T-helper 17 cell (primary cell): ENCODE measurements at places on chromosomes 12 and 14. TPM values are rescaled to one million over a fixed set of nuclear protein-coding genes. Genes with fewer than 3 reads are reported as not detected.

RNASE3 gene
- not detected for total RNA-seq

PRKD1 gene
- not detected for total RNA-seq

TMEM132D gene
- total RNA-seq, result not detected

FLRT2 gene
- total RNA-seq, result not detected

CLEC9A gene
- total RNA-seq, result 0.18 TPM

FOXN3 gene
- total RNA-seq, result 117 TPM
